Glutamatergic neuron (in vitro differentiated cells): ENCODE measurements at places on chromosomes 16 and 17.

GRCh38 chr17:42055027-42055426, 4.6 kb upstream of the C17orf113 start:
- peaks cover 17% of the 10 kb centered on the region for H3K27me3 ChIP-seq
- DNase-seq = no peak
- H3K36me3 ChIP-seq = no peaks in the 10 kb centered on the region
- no peak overlapping the region for H3K27ac ChIP-seq

DNA sequence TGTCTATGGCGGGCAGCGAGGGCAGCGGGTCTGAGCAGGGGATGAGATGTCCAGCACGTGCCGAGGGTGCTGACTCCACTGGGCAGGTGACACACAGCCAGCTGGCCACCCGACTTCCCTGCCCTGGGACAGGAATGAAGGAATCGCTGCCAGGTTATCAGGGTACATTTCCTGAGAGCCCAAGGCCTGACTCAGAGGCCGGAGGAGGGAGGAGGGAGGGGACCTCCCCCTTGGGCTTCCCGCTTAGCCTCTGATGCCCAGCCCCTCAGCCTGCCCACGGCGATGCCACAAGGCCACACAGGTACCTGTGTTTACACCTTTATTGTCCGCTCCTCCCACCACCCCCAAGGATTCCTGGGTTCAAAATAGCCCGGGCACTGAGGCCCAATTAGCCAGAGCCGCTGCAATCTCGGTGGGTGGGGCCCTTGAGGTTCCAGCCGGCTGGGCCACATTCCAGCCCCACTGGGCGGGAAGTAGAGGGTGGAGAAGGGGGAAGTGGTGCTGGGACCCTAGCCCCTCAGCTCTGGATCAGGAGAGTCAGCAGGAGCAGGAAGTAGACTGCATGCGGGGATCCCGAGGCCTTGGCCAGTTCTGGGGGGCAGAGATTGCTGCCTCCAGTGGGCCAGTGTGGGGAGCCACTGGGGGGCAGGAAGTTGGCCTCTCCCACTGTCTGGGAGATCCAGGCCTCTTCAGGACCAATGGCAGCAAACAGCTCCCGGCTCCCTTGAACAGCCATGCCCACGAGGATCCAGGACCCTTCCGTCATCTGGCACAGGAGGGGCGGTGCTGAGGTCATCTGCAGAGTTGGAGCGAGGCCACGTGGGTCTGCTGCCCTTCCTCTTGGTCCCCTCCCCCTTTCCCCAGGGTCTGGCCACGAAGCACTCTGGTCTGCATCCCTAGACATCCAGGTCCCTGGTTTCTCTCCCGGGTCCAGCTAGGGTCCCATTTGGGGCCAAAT, 3.4 kb upstream of the PRSS8 start:
- no peak for DNase-seq
- peaks cover 5% of the 10 kb centered on the region for H3K27me3 ChIP-seq
- no peaks in the 10 kb centered on the region for H3K36me3 ChIP-seq
- H3K4me1 ChIP-seq = peaks cover 5% of the 10 kb centered on the region
- H3K27ac ChIP-seq = no peak overlapping the region

DNA sequence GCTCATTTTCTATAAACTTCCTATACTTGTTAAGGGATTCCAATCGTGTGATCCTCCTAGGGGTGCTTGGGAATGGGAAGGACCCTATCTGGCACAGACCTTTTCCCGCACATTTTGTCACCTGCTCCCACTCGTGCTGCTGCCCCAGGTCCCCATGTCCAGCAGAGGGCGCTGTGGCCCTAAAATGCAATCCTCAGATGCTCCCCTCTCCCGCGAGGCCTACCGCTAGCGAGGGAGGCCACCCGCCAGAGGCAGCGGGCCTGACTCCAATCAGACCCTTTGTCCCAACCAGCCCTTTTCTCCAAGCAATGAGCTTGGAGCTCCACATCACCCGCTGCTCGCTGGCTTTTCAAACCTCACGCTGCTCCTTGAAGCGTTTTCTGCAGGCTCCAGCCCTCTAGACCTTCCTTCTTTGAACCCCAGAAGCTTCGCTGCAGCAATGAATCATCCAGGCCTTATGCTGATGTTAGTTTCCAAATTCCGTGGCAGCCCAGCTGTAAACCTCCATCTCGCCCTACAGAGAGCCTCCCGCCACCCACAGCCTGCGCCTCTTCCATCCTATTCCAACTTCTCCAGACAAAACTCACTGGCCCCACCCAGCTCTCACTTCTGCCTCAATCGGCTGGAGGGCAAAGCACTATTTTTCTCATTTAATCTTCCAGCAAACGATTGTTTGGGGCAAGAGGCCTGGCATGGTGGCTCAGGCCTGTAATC, 23.6 kb upstream of the FZD2 start:
- H3K4me1 ChIP-seq = peaks cover 9% of the 10 kb centered on the region
- H3K27ac ChIP-seq = no peak overlapping the region

DNA sequence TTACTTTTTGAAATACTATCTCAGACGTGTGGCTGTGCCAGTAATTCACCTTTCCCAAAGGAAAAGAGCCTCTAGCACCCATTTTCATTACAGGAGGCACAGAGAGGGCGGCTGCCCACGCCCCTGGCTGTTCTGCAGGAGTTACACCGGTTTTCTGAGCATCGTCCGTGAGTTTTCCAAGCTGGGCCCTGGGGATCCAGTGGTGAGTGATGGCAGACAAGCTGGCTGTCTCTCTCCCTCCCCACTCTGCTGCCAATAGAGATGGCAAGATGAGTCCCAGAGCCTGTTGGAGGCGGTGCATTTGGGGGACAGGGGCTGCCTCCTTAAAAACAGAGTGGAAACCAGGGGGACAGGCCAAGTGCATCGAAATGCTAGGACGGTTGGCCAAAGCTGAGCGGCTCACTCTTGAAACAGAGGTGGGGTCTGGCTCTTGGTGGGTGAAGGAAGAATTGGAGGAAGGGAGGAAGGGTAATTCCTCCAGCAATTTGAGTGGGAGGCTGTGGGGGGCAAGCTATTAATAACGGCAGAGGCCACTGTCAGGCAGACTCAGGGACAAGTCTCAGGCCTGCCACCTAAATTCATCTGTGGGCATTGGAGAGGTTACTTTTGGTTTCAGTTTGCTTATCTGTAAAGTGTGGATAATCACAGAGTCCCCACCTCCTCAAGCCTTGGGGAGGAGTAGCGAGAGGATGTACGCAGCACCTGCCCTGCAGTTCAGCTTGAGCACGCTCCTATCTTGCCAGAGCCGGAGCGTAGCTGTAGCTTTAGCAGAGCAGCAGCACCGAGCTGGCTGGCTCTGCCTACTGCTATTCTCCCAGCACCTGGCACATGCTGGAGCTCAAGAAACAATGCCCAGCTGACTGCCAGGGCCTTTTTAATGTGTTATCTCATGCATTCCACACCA, 7.5 kb upstream of the NOS2 start:
- H3K36me3 ChIP-seq = peaks cover 7% of the 10 kb centered on the region
- no peak overlapping the region for H3K4me3 ChIP-seq
- H3K4me1 ChIP-seq = no peaks in the 10 kb centered on the region
- DNase-seq = no peak

- no peak overlapping the region for H3K27ac ChIP-seq
- H3K4me3 ChIP-seq = no peak overlapping the region
- DNase-seq = no peak
- H3K27me3 ChIP-seq = peaks cover 6% of the 10 kb centered on the region
- no peaks in the 10 kb centered on the region for H3K4me1 ChIP-seq
Observed at GRCh38 chr16:27474921-27475320, 72.9 kb downstream of the IL21R start.

DNA sequence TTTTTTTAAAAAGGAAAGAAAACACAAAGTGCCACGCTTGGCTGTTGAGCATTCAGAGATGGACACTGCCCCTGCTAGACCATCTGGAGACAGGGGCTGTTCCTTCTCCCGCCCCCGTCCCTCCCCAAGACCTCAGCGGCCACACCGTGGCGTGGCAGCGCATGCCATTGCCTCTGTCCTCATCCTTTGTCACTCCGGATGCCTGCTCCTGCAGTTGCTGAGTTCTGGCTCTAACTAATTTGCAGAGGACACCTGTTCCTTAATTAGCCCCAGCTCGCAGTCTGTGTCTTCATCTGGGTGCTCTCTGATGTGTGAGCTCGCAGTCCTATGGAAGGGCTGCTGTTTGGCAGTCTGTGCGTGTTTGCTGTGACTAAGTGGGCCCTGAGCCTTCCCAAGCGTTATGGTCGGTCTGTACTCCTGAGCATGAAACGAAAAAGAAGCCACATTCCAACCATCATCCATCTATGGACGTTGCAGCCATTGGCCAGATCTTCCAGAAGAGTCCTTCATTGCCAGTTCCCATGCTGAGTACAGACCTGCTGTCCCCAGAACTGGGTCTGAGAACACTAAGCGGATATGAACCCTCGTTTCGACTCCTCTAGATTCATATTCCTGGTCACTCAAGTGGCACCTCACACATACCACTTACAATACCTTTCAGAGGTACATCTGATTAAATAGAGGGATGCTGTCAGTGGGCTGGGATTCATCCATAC, 40.9 kb upstream of the NAT9 start:
- H3K27me3 ChIP-seq = peaks cover 6% of the 10 kb centered on the region
- peaks cover 38% of the 10 kb centered on the region for H3K4me1 ChIP-seq
- no peak overlapping the region for H3K4me3 ChIP-seq
- H3K27ac ChIP-seq = peak overlapping the region; percentile 31
- no peaks in the 10 kb centered on the region for H3K36me3 ChIP-seq

- H3K4me3 ChIP-seq = no peak overlapping the region
- no peak overlapping the region for H3K27ac ChIP-seq
- DNase-seq = no peak
- H3K36me3 ChIP-seq = no peaks in the 10 kb centered on the region
- peaks cover 10% of the 10 kb centered on the region for H3K4me1 ChIP-seq
- peaks cover 8% of the 10 kb centered on the region for H3K27me3 ChIP-seq
Observed at GRCh38 chr17:17241656-17242055, 4.7 kb upstream of the FLCN start.

- H3K36me3 ChIP-seq = peaks cover 5% of the 10 kb centered on the region
- H3K4me3 ChIP-seq = no peak overlapping the region
- H3K27ac ChIP-seq = no peak overlapping the region
- peaks cover 2% of the 10 kb centered on the region for H3K27me3 ChIP-seq
Observed at GRCh38 chr16:79867425-79867997, 267.0 kb upstream of the MAF start.

GRCh38 chr17:48388955-48389743, 40.9 kb downstream of the SKAP1 start:
- no peak overlapping the region for H3K4me3 ChIP-seq
- no peaks in the 10 kb centered on the region for H3K4me1 ChIP-seq
- no peak for DNase-seq
- H3K36me3 ChIP-seq = no peaks in the 10 kb centered on the region

GRCh38 chr17:11682646-11683045, 84.4 kb downstream of the DNAH9 start:
- H3K36me3 ChIP-seq = no peaks in the 10 kb centered on the region
- no peak overlapping the region for H3K4me3 ChIP-seq
- peaks cover 1% of the 10 kb centered on the region for H3K4me1 ChIP-seq
- H3K27ac ChIP-seq = no peak overlapping the region
- DNase-seq = no peak

- DNase-seq = no peak
- H3K36me3 ChIP-seq = peaks cover 5% of the 10 kb centered on the region
- no peak overlapping the region for H3K4me3 ChIP-seq
Observed at GRCh38 chr16:57167953-57168352, 17.9 kb downstream of the PSME3IP1 start.

GRCh38 chr17:72184805-72185204, 64.0 kb downstream of the SOX9 start:
- DNase-seq = no peak
- peaks cover 2% of the 10 kb centered on the region for H3K27me3 ChIP-seq
- H3K4me3 ChIP-seq = no peak overlapping the region
- no peak overlapping the region for H3K27ac ChIP-seq

DNA sequence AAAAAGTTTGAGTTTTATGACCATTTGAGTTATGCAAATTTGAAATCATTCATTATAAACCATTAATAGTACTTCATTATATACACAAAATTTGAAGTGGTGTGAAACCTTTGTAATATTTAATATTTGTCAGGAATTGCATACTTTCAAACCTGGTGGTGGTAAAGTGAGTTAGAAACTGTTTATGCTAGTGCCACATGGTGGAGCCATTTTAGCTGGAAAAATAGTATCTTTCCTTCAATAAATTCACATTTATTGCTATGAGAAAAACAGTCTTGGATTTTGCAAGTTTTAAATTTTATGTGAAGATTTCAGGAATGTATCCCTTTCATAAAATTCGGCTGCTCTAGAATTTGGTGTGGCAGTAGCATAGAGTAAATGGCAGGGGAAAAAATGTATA, 7.3 kb upstream of the BLMH start:
- no peak for DNase-seq
- no peak overlapping the region for H3K27ac ChIP-seq
- H3K36me3 ChIP-seq = peaks cover 7% of the 10 kb centered on the region
- H3K4me1 ChIP-seq = no peaks in the 10 kb centered on the region
- no peak overlapping the region for H3K4me3 ChIP-seq
- H3K27me3 ChIP-seq = no peaks in the 10 kb centered on the region

DNA sequence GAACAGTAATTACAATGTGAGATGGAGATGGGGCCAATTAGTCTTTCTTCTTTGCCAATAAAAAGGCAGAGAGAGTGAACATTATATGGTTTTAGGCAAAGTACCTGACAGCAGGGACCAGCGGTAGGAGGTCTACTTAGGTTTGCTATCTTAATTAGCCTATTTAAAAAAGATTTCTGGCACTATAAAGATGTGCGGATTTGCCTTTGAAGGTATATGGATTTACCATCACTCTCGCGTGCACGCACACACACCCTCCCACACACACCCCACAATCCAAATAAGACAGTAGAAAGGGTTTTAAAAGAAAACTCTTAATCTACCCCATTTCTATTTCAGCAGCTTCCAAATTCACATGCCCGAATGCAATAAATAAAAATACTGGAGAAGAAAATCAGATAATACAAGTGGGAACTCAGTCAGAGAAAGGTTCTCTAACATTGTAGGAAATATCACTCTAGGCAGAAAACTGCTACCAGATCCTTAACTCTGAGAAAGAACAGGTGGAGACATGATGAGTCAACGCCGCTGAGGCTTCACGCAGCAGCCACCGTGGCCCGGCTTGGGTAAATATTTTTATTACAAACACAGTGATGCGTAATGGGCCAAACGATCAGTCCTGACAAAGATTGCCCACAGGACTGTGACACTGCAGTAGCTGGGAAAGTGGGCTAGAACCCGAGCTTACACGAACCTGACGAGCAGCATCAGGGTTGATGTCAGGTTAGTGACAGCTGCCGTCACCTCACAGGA, 66.6 kb upstream of the AXIN2 start:
- DNase-seq = no peak
- no peak overlapping the region for H3K27ac ChIP-seq
- no peaks in the 10 kb centered on the region for H3K4me1 ChIP-seq

GRCh38 chr16:87363771-87364455, 19.7 kb downstream of the FBXO31 start:
- peak overlapping the region; percentile 72 for H3K4me3 ChIP-seq
- H3K36me3 ChIP-seq = peaks cover 4% of the 10 kb centered on the region
- DNase-seq = peak; percentile 49
- no peaks in the 10 kb centered on the region for H3K27me3 ChIP-seq

- no peaks in the 10 kb centered on the region for H3K27me3 ChIP-seq
- DNase-seq = no peak
- H3K36me3 ChIP-seq = no peaks in the 10 kb centered on the region
- H3K4me1 ChIP-seq = no peaks in the 10 kb centered on the region
- H3K27ac ChIP-seq = no peak overlapping the region
- no peak overlapping the region for H3K4me3 ChIP-seq
Observed at GRCh38 chr17:71919186-71919585, 201.6 kb upstream of the SOX9 start.

GRCh38 chr17:31404028-31404949, 12.8 kb downstream of the RAB11FIP4 start:
- H3K27ac ChIP-seq = no peak overlapping the region
- H3K4me1 ChIP-seq = peaks cover 28% of the 10 kb centered on the region
- DNase-seq = no peak
- H3K4me3 ChIP-seq = no peak overlapping the region
- no peaks in the 10 kb centered on the region for H3K36me3 ChIP-seq

GRCh38 chr17:29066047-29066446, 23.1 kb downstream of the PIPOX start:
- peaks cover 7% of the 10 kb centered on the region for H3K27me3 ChIP-seq
- H3K4me1 ChIP-seq = peaks cover 38% of the 10 kb centered on the region
- DNase-seq = no peak
- H3K4me3 ChIP-seq = peak overlapping the region; percentile 59
- H3K36me3 ChIP-seq = no peaks in the 10 kb centered on the region
- peak overlapping the region; percentile 77 for H3K27ac ChIP-seq
